ENCODE measurements at places on chromosomes 1 and 21.
A peak's percentile ranks its signal among the peaks of the same experiment; 100 is the strongest.

GRCh38 chr1:116806245-116806644 lies 52.0 kb downstream of the CD2 start:
- DNase-seq, result no peak

GRCh38 chr1:165063181-165063965 lies 293.1 kb downstream of the LMX1A start:
- DNase-seq, result no peak

- no peak for DNase-seq
Measured at GRCh38 chr1:191675856-191676783, 482.1 kb upstream of the RGS18 start.

- DNase-seq, result peak; percentile 42
Measured at GRCh38 chr1:43565600-43566360, 35.1 kb downstream of the PTPRF start.

GRCh38 chr1:83692524-83693381 lies 306.2 kb downstream of the TTLL7 start:
- no peak for DNase-seq
